ENCODE measurements at places on chromosomes 13 and 19.
A peak's percentile ranks its signal among the peaks of the same experiment; 100 is the strongest.

DNA sequence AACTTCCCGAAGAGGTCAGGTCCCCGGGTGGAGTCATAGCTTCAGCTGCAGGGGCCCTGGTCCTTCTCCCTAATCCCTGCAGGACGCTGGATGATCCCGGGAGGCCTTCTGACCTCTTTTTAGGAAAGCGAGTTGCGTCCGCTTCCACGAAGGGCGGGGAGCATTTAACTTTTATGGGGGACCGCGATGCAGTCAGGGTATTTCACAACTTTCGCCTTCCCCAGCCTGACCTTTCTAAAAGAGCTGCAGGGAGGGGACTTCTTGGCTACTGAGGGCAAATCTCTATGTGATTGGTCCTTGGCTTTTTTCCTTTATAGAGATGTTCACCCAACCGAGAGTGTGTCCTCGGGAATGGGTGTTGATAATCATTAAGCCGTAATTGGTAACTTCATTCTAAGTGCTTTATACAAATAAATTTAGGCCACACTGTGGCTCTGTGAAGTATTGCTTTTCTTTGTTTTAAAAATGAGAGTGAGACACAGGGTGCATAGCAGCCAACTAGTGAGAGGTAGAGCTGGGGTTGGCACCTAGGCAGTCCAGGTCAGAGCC is 778 bp downstream of the ZNF230 start:
- no peak for DNase-seq

DNA sequence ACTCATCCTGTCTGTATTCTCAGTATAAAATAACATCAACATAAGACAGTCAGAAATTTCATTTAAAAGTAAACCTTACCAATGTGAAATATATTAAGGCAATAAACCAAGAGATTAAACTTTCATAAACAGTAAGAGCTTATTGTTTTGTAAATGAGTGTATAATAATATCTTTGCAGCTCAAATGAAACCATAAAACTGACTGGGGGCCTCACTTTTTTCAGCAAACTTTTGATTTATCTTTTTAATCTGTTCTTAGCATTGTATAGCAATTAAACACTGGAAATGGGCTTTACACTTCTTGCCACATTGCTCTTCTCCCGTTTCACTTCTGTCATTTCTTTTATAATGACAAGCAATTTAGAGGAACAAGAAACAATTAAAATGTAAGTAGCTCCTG is 580.3 kb downstream of the GPC6 start:
- no peak for DNase-seq

- DNase-seq = no peak
Measured at GRCh38 chr13:77113496-77113895, 86.5 kb upstream of the FBXL3 start.

GRCh38 chr19:57434386-57435061 is 601 bp upstream of the ZNF749 start:
- peak; percentile 43 for DNase-seq

DNA sequence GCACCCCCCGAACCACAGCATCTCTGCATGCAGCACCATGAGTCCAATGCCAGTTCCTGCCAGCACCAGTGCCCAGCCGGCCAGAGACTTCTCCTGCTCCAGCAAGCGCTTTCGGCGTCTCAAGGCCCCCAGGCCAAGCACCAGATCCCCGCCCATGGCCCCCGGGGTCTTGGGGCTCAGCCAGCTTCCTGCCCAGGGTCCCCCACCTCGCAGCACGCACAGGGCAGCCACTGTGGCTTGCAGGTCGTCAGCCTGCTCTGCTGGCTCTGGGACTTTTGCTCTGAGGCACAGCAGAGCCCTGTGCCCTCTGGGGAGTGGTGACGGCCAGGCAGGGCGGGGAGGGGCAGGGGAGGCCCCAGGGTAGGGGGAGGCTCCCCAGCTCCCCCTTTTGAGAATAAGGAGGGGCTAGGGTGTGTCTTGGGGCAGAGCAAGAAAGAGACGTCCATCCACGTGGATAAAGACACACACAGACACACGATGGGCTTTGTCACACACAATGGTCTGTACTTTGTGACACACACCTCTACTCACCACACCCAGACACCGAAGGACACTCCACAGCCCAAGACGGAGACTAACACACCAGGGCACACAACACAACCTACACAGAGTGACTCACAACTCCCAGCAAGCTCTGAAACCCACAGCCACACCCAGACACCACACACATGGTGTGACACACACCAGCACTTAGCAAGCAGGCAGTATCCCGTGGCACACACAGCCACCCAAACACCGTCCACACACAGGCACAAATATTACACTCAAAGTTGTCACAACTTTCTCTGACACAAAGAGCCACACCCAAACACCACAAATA is at the start of gene KCNN4:
TSS of gene KCNN4 (minus strand) at position 268 of the 820 bp plus-strand sequence. CDS start at position 156, 112 bp downstream.
- DNase-seq = no peak

GRCh38 chr19:14149509-14149994 is 13.2 kb upstream of the ASF1B start:
- DNase-seq = no peak

- no peak for DNase-seq
Measured at GRCh38 chr13:112034231-112034630, 32.7 kb upstream of the SOX1 start.

DNA sequence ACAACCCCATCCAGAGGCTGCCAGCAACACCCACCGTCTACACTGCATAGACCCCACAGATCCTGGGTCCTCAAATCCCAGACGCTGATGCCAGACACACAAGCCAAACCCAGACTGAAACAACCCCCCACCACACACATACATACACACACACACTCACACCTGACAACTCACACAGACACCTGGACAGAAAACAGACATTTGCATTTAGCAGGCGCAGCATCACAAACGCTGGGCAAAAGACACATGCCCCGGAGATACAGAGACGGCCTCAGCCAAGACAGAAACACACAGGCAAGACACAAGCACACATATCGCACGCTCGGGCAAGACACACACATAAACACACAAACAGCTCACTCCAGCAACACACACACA is 1.3 kb downstream of the BBC3 start:
- no peak for DNase-seq

DNA sequence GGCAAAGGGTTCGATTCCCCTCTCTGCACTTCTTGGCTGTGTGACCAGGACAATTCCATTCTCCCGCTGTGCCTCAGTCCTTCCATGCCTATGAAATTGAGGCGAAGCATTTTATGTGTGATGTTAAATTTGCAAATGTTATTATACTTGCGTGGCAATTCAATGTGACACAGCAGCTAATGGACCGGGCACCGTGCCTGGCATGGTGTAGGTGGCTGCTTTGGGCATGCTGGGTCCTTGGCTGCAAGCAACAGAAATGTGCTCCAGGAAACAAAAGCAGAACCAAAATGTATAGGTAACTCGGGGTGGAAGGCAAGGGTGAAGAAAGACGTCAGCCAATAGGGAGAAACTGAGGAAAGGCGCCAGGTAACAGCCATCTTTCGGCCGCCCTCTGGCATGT is 37.1 kb downstream of the TINCR start:
- no peak for DNase-seq

DNA sequence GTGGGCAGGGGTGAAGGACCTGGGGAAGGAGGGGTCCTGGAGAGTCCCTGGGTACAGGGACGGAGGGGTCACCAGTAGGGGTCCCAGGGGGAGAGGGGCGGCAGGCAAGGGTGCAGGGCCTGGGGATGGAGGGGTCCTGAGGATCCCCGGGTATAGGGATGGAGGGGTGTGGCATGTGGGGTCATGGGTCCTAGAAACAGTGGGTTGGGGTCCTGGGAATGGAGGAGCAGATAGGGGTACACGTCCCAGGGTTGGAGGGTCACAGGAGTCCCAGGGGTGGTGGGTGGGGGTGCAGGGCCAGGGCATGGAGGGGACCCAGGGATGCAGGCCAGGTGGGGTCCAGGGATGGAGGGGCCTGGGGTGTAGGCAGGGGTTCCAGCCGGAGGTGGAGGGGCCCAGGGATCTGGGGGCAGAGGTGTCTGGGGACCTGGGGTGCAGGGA is 1.4 kb downstream of the BTBD2 start:
- no peak for DNase-seq

DNA sequence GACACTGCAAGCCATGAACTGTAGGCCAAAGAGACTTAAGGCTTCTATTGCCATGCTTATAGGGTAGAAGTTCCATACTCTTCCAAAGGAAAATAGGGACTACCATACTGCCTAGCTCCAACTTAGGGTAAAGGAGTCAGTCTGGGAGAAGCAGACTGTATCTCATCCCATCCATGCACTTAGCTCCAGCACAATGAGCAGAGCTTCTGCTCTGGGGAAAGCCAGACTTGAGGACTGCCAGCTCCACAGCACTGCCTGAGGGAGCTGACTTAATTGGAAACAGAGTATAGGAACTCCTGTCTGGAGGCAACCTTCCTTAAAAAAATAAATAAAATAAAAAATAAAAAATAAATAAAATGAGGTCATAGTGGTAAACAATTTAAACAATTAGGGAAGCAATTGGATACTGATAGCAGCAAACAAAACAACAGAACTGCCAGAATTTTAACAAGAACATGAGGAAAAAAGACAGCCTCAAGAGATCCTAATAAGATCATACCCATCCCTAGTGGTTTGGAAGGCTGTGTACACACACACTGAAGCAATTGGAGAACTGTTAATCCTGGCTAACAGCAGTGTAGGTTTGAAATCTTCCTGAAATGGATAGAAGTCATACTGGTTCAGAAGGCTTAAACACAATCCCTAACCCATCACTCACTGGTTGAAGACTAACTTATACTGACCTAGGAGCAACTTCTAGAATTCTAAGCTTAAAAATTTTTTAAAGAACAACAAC is 550.1 kb downstream of the TBC1D4 start:
- no peak for DNase-seq

- DNase-seq = no peak
Measured at GRCh38 chr13:79604752-79605151, 123.8 kb downstream of the NDFIP2 start.

- DNase-seq = no peak
Measured at GRCh38 chr13:112587764-112588489, at the start of gene TUBGCP3. Gene TUBGCP3 (minus strand): TSS chr13:112588153. CDS start chr13:112587980, 173 bp downstream.

DNA sequence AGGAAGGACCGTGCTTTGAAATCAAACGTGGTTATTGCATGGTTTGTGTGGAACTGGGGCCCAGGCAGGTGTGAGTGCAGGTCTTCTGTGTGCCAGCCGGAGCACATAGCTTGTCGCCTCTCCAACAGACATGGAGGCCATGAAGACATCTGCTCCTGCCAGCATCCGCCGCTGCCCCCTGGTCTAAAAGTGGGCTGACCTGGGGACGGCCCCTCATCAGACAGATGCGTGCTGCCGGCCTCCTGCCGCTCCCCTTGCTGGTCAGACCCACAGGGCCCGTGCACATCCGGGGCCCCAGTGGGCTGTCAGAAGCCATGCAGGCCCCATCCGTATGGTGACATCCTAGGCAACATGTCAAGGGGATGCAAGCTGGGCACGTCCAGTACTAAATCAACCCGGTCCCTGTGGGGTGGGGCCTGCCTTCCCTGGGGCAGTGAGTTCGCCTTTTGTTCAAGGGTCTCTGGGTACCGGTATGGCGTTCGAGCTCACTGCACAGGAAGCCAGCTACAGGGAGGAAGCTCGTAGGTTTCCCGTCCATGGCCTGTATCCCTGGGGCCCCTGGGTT is 88.0 kb upstream of the MCF2L start:
- DNase-seq = no peak

GRCh38 chr19:45881909-45882528 is 3.9 kb downstream of the IRF2BP1 start:
- DNase-seq = no peak

- peak; percentile 91 for DNase-seq
Measured at GRCh38 chr13:79936368-79937136, 404.4 kb downstream of the SPRY2 start.

GRCh38 chr13:40611004-40611403 is 55.4 kb downstream of the FOXO1 start:
- no peak for DNase-seq

- DNase-seq = no peak
Measured at GRCh38 chr19:44582581-44583265, 30.6 kb upstream of the IGSF23 start.

- no peak for DNase-seq
Measured at GRCh38 chr13:37475966-37476365, 122.6 kb downstream of the POSTN start.

DNA sequence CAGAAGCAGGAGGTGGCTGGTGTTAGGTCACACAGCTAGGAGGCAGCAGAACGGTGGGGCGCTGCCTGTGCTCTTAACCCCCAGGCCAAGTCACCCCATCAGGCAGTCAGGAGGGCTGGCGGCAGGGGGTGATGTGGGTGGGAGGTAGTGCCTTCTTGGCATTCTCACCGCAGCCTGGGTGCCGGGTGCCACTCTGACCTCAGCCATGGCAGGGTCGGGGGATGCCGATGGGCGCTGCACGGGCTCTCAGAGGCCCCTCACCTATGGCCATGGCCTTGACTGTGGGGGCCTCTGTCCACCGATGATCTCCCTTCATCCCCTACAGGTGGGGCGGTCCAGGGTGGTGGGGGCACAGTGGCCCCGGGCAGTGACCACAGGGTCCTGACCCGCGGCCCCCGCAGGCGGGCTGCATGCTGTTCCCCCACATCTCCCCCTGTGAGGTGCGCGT is 5.6 kb downstream of the PTOV1 start:
- no peak for DNase-seq

DNA sequence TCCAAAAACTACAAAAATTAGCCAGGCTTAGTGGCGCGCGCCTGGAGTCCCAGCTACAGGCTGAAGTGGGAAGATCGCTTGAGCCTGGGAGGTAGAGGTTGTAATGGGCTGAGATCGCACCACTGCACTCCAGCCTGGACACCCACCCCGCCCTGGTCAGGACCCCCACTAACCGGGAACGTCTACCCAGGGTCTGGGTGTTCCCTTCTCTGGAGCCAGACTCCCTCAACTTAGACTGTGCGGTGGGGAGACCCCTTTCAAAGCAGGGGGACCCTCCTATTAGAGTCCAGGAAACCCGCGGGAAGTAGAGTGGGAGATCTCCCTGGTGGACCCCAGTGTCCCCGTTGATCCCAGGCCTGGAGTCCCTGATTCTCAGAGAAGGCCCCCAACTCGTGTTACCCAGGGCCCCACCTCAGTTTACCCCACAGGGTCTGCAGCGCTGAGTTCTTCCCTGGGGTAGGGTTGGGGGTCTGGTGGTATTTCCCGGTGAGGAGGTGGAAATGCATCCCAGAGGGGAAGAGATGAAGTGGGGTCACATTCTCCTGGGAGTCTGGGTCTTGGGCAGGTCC is 6.1 kb upstream of the ARRDC2 start:
- no peak for DNase-seq
